ENCODE measurements at places on chromosomes 16 and 17.
A peak's percentile ranks its signal among the peaks of the same experiment; 100 is the strongest.

GRCh38 chr17:61159221-61159814 lies 240.3 kb upstream of the TBX2 start:
- DNase-seq = no peak

- DNase-seq = no peak
These were observed 101.9 kb downstream of the PCTP start for GRCh38 chr17:55852734-55853133.

- DNase-seq = no peak
These were observed 49.5 kb upstream of the MEAK7 start for GRCh38 chr16:84553873-84554399.

GRCh38 chr16:27678955-27679354 lies 129.0 kb downstream of the KATNIP start:
- no peak for DNase-seq

DNA sequence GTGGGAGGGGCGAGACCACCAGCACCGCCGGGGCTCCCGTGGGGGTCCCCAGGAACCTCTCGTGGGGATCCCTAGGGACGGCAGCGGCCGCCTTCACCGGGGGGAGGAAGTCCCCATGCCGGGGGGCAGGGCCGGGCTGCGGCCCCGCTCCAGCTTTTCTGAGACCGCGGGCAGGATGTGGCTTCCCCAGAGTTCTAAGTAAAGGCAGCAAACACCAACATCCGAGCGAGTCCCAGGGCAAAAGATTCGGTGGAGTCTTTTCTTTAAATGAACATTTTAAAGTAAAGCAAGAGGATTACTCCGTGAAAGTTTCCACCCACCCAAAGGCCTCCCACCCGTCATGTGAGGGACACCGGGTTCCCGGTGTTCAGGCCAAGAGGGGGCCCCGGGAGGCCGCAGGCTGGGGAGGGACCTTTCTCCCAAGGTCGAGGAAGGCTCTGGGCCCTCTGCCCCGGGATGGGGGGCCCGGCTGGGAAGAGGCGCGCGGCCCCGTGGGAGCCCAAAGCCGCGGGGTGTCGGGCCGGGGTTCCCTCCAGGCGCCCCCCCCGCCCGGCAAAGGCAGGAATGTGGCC lies 137.2 kb upstream of the RPH3AL start:
- DNase-seq = no peak

DNA sequence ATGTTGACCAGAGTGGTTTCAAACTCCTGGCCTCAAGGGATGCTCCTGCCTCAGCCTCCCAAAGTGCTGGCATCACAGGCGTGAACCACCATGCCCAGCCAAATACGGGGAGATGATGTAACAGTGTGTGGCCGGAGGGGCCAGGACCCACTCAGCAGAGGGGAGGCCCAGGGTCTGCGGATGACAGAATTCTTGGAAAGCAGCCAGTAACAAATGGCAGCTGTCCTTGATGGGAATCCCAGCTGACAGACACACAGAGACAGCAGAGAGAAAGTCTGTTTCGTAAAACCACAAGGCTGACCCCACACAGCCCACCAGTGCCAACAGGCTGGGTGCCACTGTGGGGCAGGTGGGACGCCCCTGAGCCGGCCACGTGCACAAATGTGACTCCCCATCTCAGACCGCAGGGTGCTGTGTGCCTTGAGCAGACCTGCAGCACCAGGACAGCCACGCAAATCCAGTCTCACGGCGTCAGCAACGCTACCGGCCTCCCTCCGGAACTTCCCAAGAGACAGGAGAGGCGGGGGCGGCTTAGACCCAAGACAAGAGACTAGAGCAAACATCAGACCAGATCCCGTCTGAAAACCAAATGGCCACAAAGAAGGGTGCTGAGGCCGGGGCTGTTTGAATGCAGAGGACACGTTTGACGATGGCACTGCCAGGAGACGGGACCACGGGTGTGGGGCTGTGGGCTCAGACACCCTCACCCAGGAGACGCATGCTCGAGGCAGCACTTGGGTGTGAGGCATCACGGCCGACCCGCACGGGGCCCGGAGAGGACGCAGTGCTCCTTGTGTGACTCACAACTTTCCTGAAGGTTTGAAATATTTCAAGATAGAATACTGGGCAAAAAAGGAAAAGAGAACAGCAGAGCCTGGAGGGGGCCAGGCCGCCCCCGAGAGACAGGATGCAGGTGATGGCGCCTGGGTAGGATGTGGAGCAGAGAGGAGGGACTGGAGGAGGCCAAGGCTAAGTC lies 24.6 kb downstream of the CTU2 start:
- DNase-seq = no peak

DNA sequence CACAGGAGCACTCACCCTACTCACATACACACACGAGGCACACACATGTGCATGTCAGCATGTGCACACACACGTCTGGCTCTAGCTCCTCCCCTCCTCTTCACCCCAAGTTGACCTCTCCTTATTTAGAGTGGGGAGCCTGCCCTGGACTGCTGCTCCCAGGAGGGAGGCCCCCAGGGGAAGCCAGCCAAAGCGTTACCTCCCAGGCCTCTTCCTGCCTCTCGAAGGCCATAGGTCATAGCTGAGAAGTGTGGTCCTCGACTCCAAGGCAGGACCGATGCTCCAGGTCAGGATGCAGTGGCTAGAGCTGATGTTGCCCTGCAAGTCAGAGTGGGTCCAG lies 18.8 kb downstream of the POLR3K start:
- no peak for DNase-seq

DNA sequence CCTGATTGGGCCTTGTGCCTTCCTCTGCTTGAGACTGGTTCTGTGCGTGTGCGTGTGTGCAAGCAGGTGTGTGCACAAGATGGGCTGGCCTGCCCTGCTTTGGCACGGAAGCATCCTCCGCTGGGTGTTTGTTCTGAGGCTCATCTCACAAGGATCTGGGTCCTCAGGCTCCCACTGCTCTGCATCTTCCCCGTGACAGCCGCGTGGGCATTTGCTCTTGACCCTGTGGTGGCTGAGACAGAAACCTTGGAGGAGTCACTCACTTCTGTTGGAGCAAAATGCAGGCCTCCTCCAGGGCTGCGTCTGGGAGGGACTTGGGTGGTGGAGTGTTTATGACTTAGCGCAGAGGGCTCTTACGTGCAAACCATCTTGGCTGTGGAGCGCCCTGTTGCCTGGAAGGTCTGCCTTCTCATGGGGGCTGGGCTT lies 119.2 kb downstream of the RPTOR start:
- no peak for DNase-seq

GRCh38 chr17:21276264-21276588 lies 8.3 kb upstream of the MAP2K3 start:
- DNase-seq = no peak

DNA sequence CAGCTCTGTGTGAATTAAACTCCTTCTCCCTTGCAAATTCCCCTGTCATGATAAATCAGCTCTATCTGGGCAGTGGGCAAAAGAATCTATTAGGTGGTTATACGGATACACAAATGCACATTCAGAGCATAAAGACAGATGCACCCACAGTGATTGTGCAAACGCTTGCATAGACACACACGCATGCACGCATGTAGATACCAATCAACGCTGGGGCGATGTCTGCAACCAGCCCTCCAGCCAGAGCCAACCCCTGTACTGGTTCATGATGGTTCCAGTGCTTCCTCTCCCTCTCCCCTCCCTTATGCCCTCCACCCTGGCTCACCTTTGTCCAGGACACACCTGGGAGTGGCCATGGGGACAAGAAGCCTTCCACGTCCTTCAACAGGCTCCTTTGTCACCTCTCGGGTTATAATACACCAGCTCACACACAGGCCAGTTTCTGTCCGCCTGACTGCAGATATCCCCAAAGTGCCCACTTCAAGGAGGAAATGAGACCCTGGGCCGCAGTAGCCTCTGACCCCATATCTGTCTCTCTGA lies 33.1 kb upstream of the SNN start:
- no peak for DNase-seq

- no peak for DNase-seq
These were observed 469.6 kb downstream of the SLC39A11 start for GRCh38 chr17:72622661-72623433.

DNA sequence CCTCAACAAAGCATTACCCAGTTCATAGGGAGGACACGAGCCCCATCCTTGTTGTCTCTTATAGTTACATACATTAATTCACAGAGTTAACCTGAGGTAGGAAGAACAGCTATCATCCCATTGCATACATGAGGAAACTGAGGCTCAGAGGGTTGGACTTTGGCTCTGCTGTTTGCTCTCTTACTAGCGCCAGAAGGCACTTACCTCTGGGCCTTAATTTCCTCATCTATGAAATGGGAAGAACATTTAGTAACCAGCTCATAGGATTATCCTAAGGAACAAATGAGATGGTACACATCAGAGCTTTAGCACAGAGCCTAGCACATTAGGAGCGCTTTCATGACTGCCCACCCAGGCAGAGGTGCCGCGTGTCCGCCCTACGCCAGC lies 27.6 kb downstream of the NEUROD2 start:
- DNase-seq = no peak

- peak; percentile 30 for DNase-seq
These were observed 169.5 kb downstream of the STX8 start for GRCh38 chr17:9406046-9406606.

DNA sequence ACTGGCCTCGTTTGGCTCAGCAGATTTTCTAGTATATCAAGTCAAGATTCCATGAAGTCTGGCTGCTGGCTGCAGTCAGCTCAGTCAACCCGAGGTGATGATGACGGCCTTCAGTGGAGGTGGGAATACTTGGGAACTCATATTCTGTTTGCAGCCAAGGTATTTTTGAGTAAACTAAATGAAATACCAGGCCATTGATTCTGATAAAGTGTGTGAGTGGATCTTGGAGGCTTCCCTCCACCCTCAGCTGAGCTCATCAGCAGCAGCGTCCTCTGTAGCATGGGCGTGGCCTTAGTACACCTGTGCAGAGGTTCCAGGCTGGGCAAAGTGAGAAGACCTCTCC lies 22.0 kb upstream of the TACO1 start:
- DNase-seq = no peak

Measured in NCI-H1417 treated with DMSO at 0.1 percent for 48 hours (cell line).